ENCODE measurements at places on chromosomes 5 and 9. TPM values are rescaled to one million over a fixed set of nuclear protein-coding genes. Genes with fewer than 3 reads are reported as not detected.

The CARTPT gene
- not detected for total RNA-seq

DNA sequence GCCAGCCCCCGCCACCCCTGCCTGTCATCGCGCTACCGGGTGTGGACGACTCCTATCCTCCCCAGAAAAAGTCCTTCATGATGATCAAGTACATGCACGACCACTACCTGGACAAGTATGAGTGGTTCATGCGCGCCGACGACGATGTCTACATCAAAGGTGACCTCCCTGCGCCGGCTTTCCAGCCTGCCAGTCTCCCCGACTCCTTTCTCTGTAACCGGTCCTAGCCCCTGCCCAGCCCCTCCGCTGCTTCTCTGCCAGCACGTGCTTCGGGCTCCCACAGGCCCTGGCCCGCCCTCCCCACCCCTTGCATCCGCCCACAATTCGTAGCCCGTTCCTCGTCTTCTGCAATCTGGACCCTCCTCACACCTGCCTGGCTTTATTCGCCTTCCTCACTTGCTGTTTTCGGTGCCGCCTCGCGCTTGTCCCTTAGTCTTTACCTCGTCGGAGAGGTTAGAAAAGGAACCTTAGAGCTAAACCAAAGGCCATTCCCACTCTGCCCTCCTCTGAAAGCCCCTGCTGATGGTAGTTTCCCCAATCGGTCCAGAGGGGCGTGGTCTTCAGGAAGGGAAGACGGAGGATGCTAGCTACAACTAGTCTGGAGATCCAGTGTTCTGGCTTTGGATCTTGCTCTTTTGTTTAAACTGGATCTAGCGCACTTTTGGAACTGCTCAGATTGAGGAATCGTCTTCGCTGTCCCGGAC is 1.4 kb downstream of the CHSY3 start:
- DNase-seq: peak; percentile 41

- DNase-seq: no peak
Measured at GRCh38 chr5:31641059-31641458, 2.1 kb downstream of the PDZD2 start.

DNA sequence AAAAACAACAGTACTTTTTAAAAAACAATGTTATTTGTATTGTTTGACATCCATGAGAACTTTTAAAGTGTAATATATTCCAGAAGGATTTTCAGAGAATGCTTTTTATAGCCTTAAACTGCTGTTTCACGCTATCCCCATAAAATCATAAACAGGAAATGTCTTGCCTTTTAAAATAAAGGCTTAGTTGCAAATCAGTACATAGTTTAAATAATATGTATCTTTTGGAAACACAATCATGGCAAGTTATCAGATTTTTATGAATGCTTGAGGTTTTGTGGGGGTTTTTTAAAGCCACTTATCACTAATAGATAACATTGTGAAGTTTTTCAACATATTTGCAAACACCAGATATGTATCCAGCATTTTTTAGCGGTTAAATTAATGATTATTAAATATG is 37.2 kb upstream of the F2RL2 start:
- no peak for DNase-seq

DNA sequence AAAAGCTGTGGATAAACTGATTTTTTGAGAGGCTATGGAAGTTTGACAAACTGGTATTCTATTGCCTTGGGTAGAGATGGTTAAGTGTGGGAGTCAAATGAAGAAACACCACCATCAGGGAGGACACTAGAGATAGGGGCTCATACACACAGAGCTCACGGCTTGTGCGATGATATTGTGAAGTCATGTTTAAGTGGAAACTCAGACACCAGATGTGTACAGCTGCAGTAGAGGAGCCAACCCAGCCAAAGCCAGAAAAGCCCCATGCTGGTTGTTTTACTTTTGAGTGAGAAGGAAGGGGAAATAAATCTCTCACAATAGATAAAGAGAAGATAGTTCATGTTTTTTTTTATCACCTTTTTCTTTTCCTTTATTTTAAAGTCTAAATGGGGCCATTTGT is 377.7 kb downstream of the DMRT2 start:
- no peak for DNase-seq

DNA sequence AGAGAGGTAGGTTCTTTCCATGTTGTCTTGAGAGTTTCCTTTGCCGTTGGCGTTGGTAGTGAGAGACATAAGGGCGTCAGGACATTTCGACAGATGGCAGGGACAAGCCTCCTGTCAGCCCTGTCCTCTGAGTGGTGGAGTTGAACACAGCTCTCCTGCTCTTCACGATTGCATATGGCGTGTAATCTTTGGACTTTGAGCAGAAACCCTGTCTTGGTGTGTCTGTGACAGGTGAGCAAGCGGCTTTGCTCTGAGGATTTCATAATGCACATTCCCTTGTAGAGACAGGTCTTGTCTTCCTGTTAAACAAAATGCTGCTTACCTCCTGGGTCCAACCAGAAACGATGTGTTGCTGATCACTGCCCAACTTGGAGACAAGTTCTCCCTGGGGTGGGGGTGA is 146.5 kb downstream of the NXNL2 start:
- no peak for DNase-seq
